ENCODE measurements at places on chromosomes 11 and 22.

- DNase-seq = no peak
Observed at GRCh38 chr22:45424241-45424731, 10.8 kb downstream of the RIBC2 start.

- no peak for DNase-seq
Observed at GRCh38 chr11:2589538-2589934, 110.3 kb downstream of the KCNQ1OT1 start.

- DNase-seq = no peak
Observed at GRCh38 chr22:29346659-29347058, 31.2 kb upstream of the RASL10A start.

DNA sequence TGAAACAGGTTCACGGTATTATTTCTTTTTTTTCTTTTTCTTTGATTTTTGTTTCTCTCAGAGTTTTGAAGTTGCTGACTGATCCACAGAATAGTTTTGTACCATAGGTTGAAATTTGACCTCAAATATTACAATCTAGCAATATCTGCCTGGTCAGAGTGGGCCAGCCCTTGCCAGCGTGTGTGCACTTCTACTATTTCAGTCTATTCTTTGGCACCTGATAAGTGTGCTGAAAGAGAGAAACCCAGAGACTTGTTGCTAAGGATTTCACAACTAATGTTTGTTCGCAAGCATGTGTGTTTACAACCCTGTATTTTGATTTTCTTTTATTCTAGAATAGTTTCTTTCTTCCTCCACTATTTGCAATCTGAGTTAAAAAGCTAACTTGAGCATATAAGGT is 1125.2 kb upstream of the CNTN5 start:
- DNase-seq = no peak

DNA sequence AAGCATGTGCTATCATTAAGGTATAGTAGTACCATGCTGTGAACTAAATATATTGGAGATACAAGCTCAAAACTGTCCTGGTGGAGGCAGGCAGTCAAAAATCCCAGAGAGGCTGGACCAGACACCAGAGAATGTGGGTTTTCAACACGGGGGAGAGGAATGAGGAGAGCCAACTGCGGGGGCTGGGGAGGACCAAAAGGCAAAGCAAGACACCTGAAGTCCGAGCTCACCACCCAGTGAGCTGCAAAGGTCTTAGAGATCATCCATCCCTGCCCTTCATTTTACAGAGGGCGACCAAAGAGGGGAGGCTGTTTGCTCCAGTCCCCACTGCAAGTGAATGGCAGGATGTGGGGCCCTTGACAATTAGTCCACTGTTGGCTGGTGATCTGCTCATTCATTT is 10.0 kb downstream of the RIBC2 start:
- DNase-seq = no peak

DNA sequence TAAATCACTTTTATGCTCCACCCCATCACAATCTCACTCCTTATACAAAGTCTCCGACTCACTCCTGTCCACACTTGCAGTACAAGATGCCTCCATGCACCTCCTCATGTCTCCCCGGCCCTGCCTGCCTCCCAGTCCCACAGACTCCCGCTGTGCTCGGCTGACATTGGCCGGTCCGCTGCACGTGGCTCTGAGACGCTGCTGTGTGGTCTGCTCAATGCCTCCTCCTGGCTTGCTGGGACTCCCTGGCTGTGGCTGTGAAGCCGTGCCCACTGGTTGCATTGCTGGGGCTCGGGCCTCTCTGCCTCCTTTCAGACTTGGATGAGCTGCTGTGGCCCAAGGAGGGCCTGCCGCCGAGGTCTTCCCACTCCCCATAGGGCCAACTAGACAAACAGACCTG is 224.0 kb upstream of the B3GAT1 start:
- no peak for DNase-seq

DNA sequence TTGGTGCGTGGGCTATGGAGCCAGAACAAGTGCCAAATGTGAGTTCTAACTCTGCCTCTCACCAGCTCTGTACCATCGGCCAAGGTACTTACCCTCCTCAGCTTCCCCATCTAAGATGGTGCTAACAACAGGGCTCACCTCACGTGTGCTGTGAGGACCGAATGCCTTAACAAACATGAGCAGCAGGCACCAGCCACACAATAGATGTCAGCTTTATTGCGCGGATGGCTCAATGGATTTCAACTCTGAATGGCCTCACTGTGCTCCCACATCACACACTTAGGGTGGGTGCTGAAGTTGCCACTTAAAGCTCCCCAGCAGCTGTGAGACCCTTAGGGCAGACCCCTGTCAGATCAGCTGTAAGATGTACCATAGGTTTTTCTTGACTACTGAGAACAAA is 24.1 kb downstream of the RELT start:
- no peak for DNase-seq
